Stimulated activated CD4-positive, alpha-beta T cell treated with anti-CD3 and anti-CD28 coated beads, Interleukin-4, amount 100 ng/mL, for 1 hour (primary cell): ENCODE measurements at places on chromosomes 16 and 17.

DNA sequence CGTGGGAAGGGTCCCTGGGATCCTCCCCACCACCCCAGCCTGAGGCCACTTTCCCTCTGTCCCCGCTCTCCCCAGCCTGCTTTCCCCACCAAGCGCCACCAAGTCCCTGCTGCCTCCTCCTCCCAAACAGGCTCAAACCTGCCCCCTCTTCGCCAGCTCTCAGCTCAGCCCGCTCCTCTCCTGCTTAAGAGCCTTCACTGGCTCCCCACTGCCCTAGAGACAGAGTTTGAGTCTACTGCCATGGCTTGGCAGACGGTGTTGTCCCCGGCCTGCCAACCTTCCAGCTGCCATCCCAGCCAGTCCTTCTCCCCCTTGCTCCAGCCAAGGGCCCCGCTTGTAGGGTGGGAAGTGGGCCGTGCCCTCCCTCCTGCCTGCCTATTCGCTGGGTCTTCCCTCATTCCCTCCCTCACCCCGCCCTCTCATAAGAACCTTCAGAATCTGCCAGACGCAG, 11.1 kb downstream of the IL4R start:
- DNase-seq = no peak

DNA sequence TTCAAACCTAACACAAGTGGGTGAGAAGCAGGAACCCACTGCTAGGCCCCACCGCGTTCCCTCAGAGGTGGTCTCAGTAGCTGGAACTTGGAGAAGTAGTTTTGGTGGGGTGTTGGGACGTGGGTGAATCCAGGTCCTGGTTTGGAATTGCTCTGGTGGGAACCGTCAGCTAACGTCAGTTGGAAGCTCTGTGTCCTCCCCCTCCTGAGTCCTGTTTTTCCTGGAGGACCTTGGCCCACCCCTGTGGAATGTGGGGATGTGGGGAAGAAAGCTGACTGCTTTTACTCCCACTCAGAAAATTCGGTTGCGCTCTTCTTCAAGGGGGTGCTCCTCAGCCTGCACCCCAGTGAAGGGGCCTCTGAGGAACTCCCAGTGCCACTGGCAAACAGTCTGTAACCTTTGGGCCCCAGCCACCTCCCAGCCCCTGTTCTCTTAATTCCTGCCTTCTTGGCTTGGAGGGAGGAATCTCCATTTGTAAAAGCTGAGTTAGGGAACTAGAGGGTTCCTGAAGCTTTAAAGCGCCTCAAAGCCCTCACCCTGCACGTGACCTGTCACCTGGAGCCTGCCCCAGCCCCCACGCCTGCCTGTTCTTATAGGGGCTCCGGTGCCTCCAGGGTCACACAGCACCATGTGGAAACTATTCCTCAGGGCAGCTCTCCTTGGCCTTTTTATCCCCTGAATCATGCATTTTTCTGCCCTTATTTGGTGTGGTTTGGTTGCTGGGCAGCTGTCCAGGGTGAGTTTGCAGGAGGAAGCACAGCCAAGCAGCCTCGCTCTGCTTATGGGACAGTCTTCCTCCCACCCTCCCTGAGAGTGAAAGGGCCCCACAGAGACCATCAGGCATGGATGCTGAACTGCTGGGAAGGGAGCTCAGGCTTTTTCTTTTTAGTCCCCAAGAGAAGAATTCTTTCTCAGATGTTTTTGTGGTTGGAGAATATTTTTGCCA, 16.2 kb upstream of the NAGLU start:
- no peak for DNase-seq

- no peak for DNase-seq
Observed at GRCh38 chr17:76504117-76504516, 2.9 kb upstream of the RHBDF2 start.

DNA sequence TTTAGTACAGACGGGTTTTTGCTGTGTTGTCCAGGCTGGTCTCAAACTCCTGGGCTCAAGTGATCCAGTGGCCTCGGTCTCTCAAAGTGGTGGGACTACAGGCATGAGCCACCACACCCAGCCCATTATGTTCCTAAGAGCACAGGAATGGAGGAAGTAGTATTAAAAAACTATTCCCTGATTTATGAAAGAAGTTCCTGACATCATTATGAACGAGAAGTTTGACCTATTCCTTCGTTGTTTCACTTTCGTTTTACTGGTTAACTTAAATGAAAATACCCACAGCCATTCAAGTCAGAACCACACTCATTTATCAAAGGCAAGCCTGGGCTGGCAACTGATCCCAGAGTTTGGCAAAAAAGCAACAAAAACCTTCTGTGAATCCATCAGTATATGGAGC, 13.5 kb upstream of the CBX4 start:
- no peak for DNase-seq

DNA sequence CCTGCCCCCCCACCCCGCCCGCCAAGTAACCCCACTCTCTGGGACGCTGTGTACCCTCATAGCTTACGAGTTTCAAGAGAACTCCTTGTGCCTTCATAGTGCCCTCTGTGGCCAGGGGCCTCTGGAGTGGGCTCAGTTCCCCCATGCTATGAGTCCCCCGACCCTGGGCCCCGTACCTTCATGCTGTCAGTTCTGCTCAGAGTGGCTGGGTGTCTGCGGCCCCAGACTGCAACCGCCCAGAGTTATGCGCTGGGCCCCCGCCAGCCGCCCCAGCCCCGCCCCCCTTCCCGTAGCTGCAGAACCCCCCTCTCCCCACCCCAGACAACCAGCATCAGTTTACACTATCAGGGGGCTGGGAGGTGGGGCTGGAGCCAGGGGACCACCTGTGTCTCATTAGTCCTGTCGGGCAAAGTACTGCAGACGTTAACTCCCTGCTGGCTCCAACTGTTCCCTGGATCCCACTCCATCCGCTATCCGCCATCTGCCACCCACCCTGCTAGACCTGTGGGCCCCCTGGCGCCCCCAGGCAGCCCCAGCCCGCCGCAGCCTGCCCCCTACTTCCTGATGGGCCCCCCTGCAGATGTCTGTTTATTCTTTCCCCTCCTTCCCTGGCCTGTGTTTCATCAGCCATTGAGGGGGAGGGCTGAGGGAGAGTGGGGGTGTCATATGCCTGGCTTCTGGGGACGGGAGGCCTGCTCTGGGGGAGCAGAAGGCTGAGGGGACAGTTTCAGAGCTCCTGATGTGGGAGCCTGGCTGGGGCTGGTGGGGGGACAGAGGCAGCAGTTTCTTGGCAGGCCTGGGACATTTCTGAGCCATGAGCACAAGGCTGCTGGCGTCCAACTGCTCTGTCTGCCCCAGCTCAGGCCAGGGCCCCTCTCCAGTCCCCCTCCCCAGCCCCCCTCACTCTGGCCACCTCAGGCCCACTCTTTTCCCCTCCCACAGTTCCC, at the start of gene MFAP4:
TSS of gene MFAP4 (minus strand) at position 217 of the 947 bp plus-strand sequence. CDS start at position 182, 35 bp downstream.
- DNase-seq = no peak

DNA sequence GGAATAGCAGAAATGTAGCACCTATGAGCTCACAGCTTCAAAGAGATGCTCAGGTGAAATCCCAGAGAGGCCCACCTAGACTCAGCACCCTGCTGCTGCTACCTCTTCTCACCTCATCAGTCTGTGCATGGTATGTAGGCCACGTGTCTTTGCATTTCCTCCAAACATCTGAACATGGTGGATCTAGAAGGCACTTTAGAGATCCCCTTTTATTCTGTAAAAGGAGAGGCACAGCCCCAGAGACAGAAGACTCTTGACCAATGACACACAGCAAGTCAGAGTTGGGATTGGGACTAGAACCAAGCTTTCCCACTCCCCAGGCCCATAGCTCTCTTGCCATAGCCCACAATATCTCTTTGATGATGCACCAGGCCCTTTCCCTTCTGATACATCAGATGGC, 19.4 kb upstream of the NKD1 start:
- DNase-seq = no peak

DNA sequence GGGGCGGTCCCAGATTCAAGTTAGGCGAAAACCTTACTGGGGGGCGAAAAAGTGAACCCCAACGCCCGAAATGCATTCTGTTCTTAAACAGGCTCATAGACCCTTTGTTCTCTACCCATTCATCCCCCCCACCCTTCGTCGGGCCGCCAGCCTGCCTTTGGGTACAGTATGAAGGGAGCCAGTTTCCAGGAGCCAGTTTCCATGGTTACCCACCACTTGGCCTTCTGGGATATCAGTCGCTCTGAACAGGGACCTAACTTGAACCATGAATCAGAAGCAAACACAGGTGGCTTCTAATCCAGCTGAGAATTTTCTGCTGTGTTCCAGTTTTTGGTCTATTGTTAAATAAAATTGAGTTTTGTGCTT, 532 bp downstream of the DHX40 start:
- DNase-seq = peak; percentile 31

- peak; percentile 39 for DNase-seq
Observed at GRCh38 chr17:76585649-76586593, at the start of gene ST6GALNAC2. ST6GALNAC2 (minus strand) TSS chr17:76585860; CDS start chr17:76585808, 52 bp downstream.

DNA sequence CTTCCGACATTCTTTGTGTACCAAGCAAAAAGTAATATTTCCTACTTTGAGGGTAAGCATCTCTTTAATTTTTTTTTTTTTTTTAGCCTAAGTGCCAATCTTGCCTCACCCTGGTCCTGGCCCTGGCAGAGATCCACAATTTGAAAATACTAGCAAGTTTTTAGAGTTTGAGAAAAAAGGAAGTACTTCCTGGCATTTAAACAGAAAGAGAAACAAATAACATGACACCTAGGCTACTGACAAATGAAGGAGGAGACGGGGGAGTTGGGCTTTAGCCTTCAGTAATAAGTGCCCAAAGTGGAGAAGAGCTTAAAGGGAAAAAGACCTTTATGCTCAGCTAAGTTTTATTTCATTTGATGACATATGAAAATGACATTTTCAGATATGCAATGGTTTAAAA, 92.8 kb downstream of the HS3ST3A1 start:
- no peak for DNase-seq

DNA sequence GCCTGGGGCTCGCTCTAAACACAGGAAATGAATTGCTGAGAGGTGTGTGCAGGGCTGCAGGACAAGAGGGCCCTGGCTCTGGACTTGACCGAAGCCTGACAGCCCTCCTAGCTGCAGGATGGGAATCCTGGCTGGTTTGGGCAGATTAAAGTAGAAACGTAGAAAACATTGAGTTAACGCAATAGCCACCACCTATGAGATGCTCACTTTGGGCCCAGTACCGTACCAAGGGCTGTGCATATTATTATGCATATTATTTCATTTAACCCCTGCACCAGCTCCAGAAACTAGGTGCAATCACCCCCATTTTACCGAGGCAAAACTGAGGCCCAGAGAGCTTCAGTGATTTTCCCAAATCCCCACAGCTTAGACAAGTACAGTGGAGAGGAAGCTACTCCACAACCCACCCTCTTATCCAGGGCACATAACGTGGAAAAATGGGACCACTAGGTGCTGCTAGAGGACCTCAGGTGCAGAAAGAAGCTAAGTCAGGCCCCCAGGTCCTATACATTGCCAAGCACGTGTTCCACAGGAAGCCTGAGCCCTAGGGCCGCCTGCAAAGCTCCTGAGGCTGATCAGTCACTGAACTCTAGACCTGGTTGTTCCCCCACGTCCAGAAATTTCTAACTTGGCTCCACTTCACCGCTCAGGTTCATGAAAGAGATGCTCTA, 79.2 kb downstream of the MYH11 start:
- DNase-seq = no peak

DNA sequence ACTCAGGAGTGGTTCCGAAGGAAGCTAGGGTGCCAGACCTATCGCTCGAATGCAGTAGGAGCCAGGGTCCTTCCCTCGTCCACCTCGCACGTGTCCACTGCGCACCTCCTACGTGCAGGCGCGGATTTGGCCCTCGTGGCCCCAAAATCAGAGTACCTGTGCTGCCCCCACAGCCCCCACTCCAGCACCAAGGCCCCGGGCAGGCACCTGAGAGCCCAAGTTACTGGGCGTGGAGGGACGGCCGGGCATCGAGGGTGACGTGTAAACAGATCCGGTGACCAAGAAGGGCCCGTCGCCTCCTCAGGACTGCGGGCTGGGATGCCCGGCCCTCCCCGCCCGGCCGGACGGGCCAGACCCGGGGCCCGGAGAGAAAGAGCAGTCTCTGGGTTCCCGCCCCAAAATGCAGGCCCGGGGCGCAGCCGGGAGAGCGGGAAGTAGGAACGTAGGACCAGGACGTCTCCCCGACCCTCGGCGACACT, 492 bp downstream of the SLC25A39 start:
- DNase-seq = no peak

- DNase-seq = no peak
Observed at GRCh38 chr17:28199115-28199514, 119.9 kb upstream of the TMEM97 start.

- DNase-seq = no peak
Observed at GRCh38 chr17:14133104-14133503, 63.8 kb downstream of the COX10 start.

GRCh38 chr17:15261258-15261801, 3.8 kb downstream of the PMP22 start:
- DNase-seq = no peak

DNA sequence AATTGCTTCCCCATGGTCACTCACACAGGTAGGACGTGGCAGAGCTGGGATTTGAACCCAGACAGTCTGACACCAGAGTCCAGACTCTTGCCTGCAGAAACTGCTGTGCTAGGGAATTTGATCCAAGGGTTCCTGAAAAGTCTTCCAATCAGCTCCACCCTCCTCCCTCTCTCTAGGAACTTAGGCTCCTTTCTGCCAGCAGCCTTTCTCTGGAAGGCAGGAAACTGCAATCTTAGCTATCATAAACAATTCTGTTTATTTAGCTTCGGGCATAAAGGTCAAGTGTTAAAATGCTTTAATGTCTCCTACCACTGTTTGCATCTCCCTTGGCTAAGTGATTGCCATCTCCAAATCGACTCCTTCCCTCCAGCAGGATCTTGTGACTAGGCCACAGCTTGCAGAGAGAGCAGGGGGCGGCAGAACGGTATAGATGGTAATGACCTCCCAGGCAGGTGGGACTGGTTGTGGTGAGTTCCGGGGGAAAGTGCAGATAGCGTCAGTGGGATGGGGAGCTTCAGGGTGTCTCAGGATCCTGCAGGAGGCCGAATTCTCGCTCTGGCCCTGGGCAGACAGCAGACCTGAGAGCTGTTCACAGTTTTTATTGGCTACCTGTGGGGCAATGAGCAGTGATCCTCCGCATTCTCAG, 882.4 kb upstream of the EEF2KMT start:
- DNase-seq = no peak

- no peak for DNase-seq
Observed at GRCh38 chr17:3879591-3880417, 13.0 kb downstream of the CAMKK1 start.

DNA sequence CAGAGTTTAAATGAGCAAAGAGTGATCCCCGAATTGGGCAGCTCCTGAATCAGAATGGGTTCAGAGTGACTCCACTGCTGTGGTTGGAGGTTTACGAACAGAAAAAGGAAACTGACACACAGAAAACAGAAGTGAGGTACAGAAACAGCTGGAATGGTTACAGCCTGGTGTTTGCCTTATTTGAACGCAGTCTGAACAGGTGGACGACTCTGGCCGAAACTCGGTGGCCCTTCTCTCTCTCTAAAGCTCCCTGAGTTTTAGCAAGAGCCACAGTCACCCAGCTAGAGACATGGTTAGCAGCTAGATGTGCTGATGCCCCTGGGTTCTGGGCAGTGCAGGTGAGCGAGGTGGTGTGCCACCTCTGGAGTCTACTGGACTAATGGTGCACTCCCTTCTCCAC, 54.2 kb upstream of the ATP2A3 start:
- no peak for DNase-seq
